ENCODE measurements at places on chromosomes 2 and 18. TPM values are rescaled to one million over a fixed set of nuclear protein-coding genes. Genes with fewer than 3 reads are reported as not detected.

Gene CNTNAP5
- total RNA-seq: not detected

Gene GDF7
- total RNA-seq: not detected

Gene ME2
- 42.4 TPM for total RNA-seq

Gene DNER
- 3.0 TPM for total RNA-seq

Gene FSHR
- not detected for total RNA-seq

Gene SPP2
- not detected for total RNA-seq

Gene AGAP1
- total RNA-seq: 4.6 TPM

Gene PDE1A
- total RNA-seq: not detected

Gene CYP26B1
- not detected for total RNA-seq

Gene CDH19
- not detected for total RNA-seq

Gene CCDC178
- total RNA-seq: not detected

Gene PXDN
- total RNA-seq: 153 TPM

Gene SCN7A
- 0.74 TPM for total RNA-seq

Gene MRPL30
- total RNA-seq: 33.3 TPM

Data from bronchus fibroblast of lung (primary cell).